SK-N-DZ (cell line): ENCODE measurements at places on chromosomes 11 and 22.

DNA sequence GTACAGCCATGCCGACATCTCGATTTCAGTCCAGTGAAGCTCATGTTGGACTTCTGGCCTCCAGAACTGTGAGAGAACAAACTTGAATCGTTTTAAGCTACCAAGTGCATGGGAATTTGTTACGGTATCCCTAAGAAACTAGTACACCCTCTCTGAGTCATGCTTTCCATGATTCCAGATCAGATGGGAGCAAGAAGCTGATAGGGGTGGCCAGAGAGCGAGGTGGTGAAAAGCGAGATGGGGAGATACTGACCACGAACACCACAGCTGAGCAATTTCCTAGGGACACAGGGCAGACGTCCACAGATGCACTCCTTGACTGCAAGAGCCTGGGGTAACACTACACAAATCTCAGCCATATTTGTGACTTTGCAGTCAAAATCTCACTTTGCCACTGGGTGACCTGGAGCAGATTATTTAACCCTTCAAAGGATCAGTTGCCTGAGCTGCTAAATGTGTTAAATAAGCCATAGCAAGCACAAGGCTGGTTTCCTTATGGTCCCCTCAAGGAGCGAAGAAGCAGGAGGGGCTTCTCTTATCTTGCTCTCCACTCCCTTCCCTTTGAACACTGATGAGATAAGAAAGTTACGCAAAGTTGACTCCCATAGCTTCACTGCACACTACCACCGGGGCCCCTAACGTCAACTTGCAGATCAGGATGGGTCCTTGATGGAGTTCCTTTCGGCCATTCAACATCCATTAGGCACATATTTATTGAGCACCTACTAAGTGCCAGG, 22.6 kb upstream of the RCN1 start:
- no peak for DNase-seq

- DNase-seq: no peak
Observed at GRCh38 chr11:57674251-57674650, 6.3 kb downstream of the ZDHHC5 start.

DNA sequence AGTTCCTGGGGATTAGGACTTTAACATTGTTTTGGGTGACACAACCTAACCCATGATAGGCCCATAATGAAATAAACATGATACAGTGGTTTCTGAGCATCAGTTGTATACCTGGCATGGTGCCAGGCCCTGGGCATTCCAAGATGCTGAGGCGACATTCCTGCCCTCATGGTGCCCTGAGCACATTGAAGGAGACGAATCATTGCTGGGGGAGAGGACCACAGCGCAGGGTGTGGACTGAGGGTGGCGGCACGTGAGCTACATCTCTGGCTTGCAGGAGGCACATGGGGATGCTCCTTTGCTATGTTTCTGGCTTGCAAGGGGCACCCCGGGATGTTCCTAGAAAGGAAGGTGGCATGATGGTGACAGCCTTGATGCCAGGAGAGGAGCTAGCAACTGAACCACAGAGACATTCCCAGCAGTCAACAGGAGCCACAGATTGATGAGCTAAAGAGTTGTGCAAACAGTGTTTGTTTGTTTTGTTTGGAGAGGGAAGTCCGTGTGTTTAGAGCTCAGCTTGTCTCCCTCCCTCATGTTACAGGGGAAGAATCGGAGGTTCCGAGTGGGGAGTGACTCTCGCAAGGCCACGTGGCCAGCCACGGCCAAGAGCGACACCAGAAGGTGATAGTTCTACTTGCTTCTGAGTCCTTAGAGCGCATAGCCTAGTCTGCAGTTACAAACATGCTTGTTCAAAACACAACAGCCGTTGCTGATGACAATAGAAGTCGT, 106.4 kb downstream of the MIAT start:
- no peak for DNase-seq

GRCh38 chr11:84740050-84740449, 887.1 kb downstream of the DLG2 start:
- DNase-seq: no peak
